ENCODE measurements at places on chromosomes 12 and 14.

GRCh38 chr14:83960832-83961512, 1569.0 kb upstream of the FLRT2 start:
- DNase-seq = no peak
- H3K4me3 ChIP-seq = no peak overlapping the region
- no peaks in the 10 kb centered on the region for H3K4me1 ChIP-seq
- H3K27me3 ChIP-seq = no peaks in the 10 kb centered on the region
- no peak overlapping the region for H3K27ac ChIP-seq
- H3K36me3 ChIP-seq = no peaks in the 10 kb centered on the region

GRCh38 chr14:32183151-32184058, 18.4 kb upstream of the RNU6-7 start:
- no peaks in the 10 kb centered on the region for H3K4me1 ChIP-seq
- DNase-seq = no peak
- no peak overlapping the region for H3K27ac ChIP-seq
- H3K27me3 ChIP-seq = no peaks in the 10 kb centered on the region
- no peak overlapping the region for H3K4me3 ChIP-seq

DNA sequence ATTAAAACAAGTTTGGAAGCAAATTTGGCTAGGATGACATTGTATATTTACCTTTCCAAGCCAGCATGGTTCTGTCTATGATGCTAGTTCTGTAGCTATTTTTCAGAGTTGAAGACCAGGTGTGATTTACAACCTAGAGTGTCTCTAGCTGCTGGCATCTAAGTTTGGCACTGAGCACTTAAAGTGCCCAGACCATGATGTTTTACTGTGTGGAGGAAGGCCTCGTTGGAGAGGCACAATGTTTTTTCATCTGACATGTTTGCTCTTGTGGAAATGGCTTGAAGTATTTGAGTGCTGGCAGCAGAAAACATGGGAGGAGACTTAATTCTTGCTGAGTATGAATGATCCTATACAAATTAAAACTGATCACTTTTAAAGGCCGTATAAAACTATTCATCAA, 13.0 kb upstream of the C12orf71 start:
- no peaks in the 10 kb centered on the region for H3K36me3 ChIP-seq
- no peak for DNase-seq
- H3K4me3 ChIP-seq = no peak overlapping the region
- no peaks in the 10 kb centered on the region for H3K4me1 ChIP-seq
- no peaks in the 10 kb centered on the region for H3K27me3 ChIP-seq

GRCh38 chr12:121810833-121811433, 7.1 kb downstream of the SETD1B start:
- H3K4me1 ChIP-seq = peaks cover 50% of the 10 kb centered on the region
- no peaks in the 10 kb centered on the region for H3K27me3 ChIP-seq
- peak overlapping the region; percentile 70 for H3K4me3 ChIP-seq
- H3K27ac ChIP-seq = peak overlapping the region; percentile 73
- no peak for DNase-seq

DNA sequence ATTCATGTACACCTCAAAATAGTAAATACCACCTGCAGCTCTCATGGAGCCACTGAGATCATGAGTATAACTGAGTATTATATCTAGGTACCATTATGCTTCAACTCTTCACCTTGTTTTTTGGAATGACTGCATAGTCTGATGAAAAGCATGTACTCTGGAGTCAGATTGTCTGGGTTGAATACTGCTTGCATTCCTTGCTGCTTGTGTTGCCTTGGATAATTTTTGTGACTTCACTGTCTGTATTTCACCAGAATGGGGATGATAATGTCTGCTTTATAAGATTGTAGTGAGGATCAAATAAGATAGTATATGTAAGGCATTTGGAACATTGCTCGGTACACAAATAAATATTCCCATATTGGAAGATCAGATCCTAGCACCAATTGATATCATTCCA, 54.2 kb downstream of the SUSD6 start:
- H3K27ac ChIP-seq = peak overlapping the region; percentile 20
- peaks cover 94% of the 10 kb centered on the region for H3K4me1 ChIP-seq
- no peak for DNase-seq
- no peak overlapping the region for H3K4me3 ChIP-seq
- no peaks in the 10 kb centered on the region for H3K36me3 ChIP-seq
- no peaks in the 10 kb centered on the region for H3K27me3 ChIP-seq

DNA sequence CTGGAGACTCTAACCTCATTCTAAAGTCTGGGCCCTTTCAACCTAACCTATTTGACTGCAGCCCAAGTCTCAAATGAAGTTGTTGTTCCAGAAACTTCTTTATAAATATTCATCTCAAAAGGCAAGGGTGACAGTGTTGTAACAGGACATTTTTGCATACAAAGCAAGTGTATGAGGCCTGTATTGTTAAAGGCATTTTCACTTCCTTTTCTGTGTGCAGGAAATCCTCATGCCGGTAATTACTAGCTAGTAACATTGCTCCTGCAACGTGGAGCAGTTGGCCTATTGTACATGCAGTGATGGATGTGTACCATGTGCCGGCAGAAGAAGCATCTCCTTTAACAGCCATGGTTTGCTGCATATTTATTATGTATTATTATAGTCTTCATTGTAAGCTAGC, 156.5 kb upstream of the RMST start:
- no peaks in the 10 kb centered on the region for H3K4me1 ChIP-seq
- H3K27ac ChIP-seq = no peak overlapping the region
- H3K36me3 ChIP-seq = no peaks in the 10 kb centered on the region
- H3K4me3 ChIP-seq = no peak overlapping the region
- DNase-seq = no peak

- H3K27me3 ChIP-seq = no peaks in the 10 kb centered on the region
- H3K4me3 ChIP-seq = no peak overlapping the region
- no peaks in the 10 kb centered on the region for H3K36me3 ChIP-seq
Measured at GRCh38 chr12:46752396-46752795, 73.4 kb downstream of the SLC38A4 start.

DNA sequence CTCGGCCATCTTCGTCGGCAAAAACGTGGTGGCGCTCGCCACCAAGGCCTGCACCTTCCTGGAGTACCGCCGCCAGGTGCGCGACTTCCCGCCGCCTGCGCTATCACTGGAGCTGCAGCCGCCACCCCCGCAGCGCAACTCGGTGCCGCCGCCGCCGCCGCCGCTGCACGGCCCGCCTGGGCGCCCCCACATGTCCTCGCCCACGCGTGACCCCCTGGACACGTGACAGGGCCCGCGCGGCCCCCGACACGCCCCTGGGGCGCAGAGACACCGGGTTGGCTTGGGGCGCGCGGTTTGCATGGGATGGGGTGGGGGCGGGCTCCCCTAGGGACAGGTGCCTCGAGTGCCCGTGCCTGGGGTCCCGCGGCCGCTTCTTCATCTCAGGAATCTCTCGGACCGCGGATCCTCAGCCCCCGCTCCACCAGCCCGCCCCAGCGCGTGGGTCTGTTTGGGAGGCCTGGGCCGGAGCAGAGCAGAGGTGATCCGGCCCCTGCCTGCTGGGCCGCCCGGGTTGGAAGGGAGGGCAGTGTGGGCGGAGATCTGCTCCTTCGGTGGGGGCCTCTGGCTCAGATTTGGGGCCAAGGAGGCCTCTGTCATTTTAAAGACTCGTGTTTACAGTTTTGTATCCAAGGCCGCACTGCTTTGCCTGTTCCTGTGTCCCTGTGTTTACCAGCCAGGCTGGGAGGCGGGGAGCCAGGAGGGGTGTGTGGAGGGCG, 3.3 kb downstream of the TMEM121 start:
- no peak for DNase-seq
- peaks cover 12% of the 10 kb centered on the region for H3K27me3 ChIP-seq
- no peaks in the 10 kb centered on the region for H3K36me3 ChIP-seq
- H3K27ac ChIP-seq = no peak overlapping the region
- peaks cover 28% of the 10 kb centered on the region for H3K4me1 ChIP-seq

DNA sequence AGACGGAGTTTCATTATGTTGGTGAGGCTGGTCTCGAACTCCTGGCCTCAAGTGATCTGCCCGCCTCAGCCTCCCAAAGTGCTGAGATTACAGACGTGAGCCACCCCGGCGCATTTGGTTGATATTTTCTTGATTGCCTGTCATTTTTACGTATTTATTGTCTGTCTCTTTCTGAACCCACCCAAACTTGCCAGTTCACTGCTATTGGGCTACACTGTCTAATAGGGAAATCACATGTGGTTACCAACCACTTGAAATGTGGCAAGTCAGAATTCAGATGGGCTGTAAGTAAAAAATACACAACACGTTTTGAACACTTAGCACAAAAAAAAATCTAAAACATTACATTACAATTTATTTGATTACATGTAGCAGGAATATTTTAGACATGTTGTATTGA, 2.1 kb downstream of the WSB2 start:
- no peak overlapping the region for H3K4me3 ChIP-seq
- H3K36me3 ChIP-seq = no peaks in the 10 kb centered on the region
- peaks cover 51% of the 10 kb centered on the region for H3K4me1 ChIP-seq
- no peaks in the 10 kb centered on the region for H3K27me3 ChIP-seq

GRCh38 chr14:25516838-25517237, 466.9 kb upstream of the STXBP6 start:
- no peaks in the 10 kb centered on the region for H3K36me3 ChIP-seq
- no peaks in the 10 kb centered on the region for H3K27me3 ChIP-seq
- no peaks in the 10 kb centered on the region for H3K4me1 ChIP-seq
- no peak overlapping the region for H3K27ac ChIP-seq

- H3K27ac ChIP-seq = no peak overlapping the region
- peaks cover 7% of the 10 kb centered on the region for H3K4me1 ChIP-seq
- H3K27me3 ChIP-seq = no peaks in the 10 kb centered on the region
- no peak for DNase-seq
- H3K4me3 ChIP-seq = no peak overlapping the region
Measured at GRCh38 chr12:124233041-124233796, 61.7 kb upstream of the RFLNA start.

DNA sequence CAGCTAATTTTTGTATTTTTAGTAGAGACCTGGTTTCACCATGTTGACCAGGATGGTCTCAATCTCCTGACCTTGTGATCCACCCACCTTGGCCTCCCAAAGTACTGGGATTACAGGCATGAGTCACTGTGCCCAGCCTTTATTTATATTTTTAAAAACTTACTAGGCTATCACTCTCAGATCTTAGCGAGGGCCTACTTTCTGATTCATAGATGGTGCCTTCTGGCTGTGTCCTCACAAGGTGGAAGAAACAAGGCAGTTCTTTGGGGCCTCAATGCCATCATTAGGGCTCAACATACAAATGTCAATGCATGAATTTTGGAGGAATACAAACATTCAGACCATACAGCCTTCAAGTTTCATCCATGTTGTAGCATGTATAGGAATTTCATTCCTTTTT, 2.4 kb upstream of the DGLUCY start:
- DNase-seq = no peak
- no peaks in the 10 kb centered on the region for H3K27me3 ChIP-seq
- H3K27ac ChIP-seq = no peak overlapping the region
- H3K4me1 ChIP-seq = peaks cover 33% of the 10 kb centered on the region
- no peak overlapping the region for H3K4me3 ChIP-seq

- H3K27ac ChIP-seq = no peak overlapping the region
- no peak for DNase-seq
- H3K4me1 ChIP-seq = no peaks in the 10 kb centered on the region
- H3K27me3 ChIP-seq = no peaks in the 10 kb centered on the region
Measured at GRCh38 chr14:23514644-23514957, 37.0 kb downstream of the ZFHX2 start.
